ENCODE measurements at places on chromosomes 11 and 22.

- no peak overlapping the region for H3K27ac ChIP-seq
- H3K36me3 ChIP-seq: peaks cover 10% of the 10 kb centered on the region
- no peak for DNase-seq
- H3K27me3 ChIP-seq: no peaks in the 10 kb centered on the region
These were observed 51.7 kb upstream of the PITPNB start for GRCh38 chr22:27970596-27971220.

DNA sequence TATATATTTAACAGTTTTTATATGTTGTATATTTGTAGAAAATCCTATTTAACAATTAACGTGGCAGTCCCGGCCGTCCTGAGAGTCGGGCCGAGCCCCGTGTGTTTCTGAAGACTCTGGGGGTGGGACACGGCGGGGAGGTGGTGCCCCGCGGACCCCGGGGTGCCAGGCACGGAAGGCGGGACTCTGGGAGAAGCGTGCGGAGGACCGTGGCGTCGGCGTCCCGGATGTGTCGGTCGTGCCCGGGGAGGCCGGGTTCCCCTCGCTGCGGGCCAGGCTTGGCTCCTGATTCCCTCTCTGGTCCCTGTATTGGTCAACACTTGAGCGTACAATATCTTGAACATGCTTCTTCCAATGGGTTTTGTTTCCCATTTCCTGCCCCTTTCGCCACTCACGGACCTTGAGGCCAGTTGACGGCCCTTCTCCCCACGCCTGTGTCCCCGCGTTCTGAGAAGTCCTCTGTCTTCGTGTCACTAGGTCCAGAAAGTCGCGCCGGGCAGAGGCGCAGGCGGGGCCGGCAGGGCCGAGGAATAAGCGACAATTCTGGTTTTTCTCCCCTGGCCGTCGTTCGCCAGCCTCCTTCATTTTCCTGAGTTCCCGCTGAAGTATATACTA lies 1076.7 kb downstream of the BRD1 start:
- DNase-seq: no peak
- H3K36me3 ChIP-seq: no peaks in the 10 kb centered on the region
- H3K27ac ChIP-seq: no peak overlapping the region
- no peaks in the 10 kb centered on the region for H3K27me3 ChIP-seq
- H3K4me1 ChIP-seq: no peaks in the 10 kb centered on the region

- peak; percentile 14 for DNase-seq
- H3K4me3 ChIP-seq: no peak overlapping the region
- H3K27ac ChIP-seq: peak overlapping the region; percentile 26
- H3K27me3 ChIP-seq: no peaks in the 10 kb centered on the region
- H3K4me1 ChIP-seq: peaks cover 6% of the 10 kb centered on the region
- no peaks in the 10 kb centered on the region for H3K36me3 ChIP-seq
These were observed 23.9 kb upstream of the PANX2 start for GRCh38 chr22:50146439-50147238.

DNA sequence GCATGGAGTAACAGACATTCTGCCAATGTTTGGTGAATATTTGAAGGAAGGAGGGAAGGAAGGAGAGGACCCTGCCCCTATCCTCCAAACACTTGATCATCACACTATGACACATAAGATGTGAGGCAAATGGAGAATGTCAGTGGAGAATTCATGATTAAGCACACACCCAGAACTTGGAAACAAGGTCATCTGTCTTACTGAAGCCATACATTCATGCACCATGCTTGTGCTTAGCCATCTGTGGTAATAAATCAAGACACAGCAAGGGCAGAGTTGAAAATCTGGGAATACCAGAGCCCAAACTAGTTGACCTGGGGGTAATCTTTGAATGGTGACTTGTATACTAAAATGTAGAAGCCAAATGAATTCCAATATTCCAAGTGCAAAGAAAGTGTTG lies 7.9 kb upstream of the TIMP3 start:
- H3K4me3 ChIP-seq: no peak overlapping the region
- H3K27me3 ChIP-seq: peaks cover 26% of the 10 kb centered on the region
- no peaks in the 10 kb centered on the region for H3K36me3 ChIP-seq
- no peak overlapping the region for H3K27ac ChIP-seq

- H3K36me3 ChIP-seq: peaks cover 4% of the 10 kb centered on the region
- no peak overlapping the region for H3K4me3 ChIP-seq
- peaks cover 8% of the 10 kb centered on the region for H3K27me3 ChIP-seq
- DNase-seq: no peak
- no peak overlapping the region for H3K27ac ChIP-seq
These were observed 82.9 kb upstream of the ARHGAP20 start for GRCh38 chr11:110795112-110795624.

GRCh38 chr11:71075871-71076420 lies 176.4 kb downstream of the SHANK2 start:
- no peaks in the 10 kb centered on the region for H3K36me3 ChIP-seq
- DNase-seq: no peak
- H3K4me1 ChIP-seq: peaks cover 4% of the 10 kb centered on the region
- H3K27me3 ChIP-seq: peaks cover 23% of the 10 kb centered on the region

DNA sequence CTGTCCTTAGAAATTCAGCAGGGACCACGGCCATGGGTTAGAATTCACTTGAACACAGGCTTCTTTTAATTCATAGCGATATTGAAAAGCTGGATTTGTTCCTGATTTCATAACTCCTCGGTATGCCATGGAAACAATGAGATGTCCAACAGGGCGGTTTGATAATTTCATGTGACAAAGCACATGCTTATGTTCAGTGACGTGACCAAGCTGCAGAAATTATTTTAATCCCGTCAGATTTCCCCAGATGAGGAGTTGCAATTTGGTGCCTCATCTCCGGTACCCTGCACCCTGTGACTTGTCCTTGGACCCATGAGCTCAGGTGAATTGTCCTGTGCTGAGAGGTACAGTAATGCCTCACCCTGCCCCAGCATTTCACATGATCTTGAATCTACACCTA lies 81.7 kb downstream of the C11orf91 start:
- no peak overlapping the region for H3K27ac ChIP-seq
- H3K36me3 ChIP-seq: no peaks in the 10 kb centered on the region
- H3K27me3 ChIP-seq: no peaks in the 10 kb centered on the region
- no peaks in the 10 kb centered on the region for H3K4me1 ChIP-seq

DNA sequence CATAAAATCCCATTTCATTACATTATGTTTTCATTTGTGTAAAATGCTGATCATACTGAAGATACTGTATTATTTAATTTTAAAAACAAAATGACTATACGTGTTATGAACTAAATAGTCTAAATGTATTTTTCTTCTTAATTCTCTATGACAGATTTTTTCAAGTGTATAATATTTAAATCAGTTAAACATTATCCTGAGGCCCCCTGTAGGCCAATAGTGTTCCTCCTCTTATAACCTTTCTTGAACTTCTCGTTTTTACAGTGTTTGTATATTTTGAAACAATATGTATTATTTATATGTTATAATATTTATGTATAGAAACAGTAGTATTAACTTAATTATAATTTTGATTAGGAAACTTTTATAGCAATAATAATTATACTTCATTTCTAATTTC lies 151.1 kb upstream of the CHORDC1 start:
- no peak overlapping the region for H3K4me3 ChIP-seq
- H3K27me3 ChIP-seq: no peaks in the 10 kb centered on the region
- no peaks in the 10 kb centered on the region for H3K4me1 ChIP-seq
- H3K36me3 ChIP-seq: no peaks in the 10 kb centered on the region
- H3K27ac ChIP-seq: no peak overlapping the region

DNA sequence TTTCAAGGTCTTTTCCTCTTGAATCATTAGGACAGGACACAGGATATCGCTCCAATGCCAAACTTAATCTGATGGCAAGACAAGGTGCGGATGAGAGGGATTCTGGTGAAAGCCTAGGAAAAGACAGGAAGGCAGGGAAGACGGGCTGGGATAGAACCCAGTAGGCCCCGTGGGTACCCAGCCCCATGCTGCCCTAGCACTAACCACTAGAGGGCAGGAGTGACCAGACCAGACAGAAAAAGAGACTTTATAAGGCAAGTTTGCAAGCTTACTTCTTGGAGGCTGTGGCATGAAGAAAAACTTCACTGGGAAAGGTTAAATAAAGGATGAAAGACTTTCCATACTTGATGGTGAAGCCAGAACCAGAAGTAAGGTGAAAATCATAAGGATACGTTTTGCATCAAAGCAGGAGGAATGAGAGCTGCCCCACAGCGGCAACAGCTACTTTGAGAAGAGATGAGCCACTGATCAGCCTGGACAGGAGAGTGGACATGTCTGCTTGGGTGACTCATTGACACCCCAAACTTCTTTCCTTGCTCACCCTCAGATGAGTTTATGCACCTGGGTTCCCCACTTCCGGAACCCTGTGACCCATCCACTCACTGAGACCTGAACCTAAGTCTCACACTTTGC lies 39.8 kb downstream of the SYN3 start:
- DNase-seq: peak; percentile 54
- H3K4me3 ChIP-seq: no peak overlapping the region
- peaks cover 7% of the 10 kb centered on the region for H3K27me3 ChIP-seq
- peak overlapping the region; percentile 27 for H3K27ac ChIP-seq
- H3K36me3 ChIP-seq: no peaks in the 10 kb centered on the region

- DNase-seq: peak; percentile 9
- no peaks in the 10 kb centered on the region for H3K36me3 ChIP-seq
- no peaks in the 10 kb centered on the region for H3K4me1 ChIP-seq
- H3K27me3 ChIP-seq: peaks cover 37% of the 10 kb centered on the region
These were observed 41.4 kb downstream of the DKK3 start for GRCh38 chr11:11966826-11967668.

DNA sequence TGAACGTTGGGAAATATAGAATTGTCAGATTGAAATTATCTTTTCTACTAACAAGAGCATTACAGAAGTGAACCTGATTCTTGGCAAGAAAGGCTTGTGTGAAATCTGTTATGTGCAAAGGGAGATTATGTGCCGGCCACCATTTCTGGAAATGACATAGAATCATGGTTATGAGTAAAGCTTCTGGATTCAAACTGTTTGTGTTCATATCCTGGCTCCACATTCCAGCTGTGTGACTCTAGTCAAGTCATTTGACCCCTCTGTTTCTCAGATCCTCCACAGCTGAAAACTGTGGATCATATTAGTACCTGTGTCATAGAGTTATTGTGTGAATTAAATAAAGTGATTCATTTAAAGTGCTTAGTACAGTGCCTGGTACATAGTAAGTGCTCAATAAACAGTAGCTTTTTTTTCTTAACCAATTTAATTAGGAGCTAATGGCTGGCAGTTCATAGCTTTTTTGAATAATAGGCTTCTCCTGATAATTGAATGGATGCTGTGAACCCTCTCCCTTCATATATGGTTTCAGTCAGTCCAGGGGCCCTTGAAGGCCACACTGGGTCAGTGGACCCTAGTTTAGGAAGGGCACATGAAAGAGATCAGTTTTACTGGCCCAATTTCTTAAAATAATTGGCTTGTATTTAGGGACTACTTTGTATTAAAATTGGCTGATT lies 34.6 kb downstream of the EHF start:
- DNase-seq: no peak
- no peaks in the 10 kb centered on the region for H3K36me3 ChIP-seq

GRCh38 chr11:133840479-133840941 lies 4.8 kb downstream of the SPATA19 start:
- H3K27ac ChIP-seq: no peak overlapping the region
- H3K36me3 ChIP-seq: no peaks in the 10 kb centered on the region
- no peaks in the 10 kb centered on the region for H3K4me1 ChIP-seq
- H3K4me3 ChIP-seq: no peak overlapping the region
- peaks cover 7% of the 10 kb centered on the region for H3K27me3 ChIP-seq
- no peak for DNase-seq

DNA sequence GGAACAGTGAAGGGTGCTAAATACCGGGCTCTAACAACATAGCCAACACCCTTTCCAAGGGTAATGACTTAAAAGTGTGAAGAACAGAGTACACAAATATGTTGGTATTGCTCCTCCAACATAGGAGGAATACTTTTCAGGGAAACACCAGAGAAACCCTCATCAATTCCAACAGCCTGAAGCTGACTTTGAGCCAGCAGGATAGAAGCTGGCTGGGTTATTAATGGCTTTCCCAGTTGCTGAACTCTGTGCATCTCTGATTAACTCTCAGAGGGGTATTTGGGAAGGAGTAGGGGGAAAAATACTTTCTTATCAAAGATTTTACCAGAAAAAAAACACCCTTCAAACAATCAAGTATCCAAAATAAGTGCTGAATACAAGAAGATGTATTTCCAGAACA lies 95.6 kb downstream of the AMBRA1 start:
- no peak overlapping the region for H3K27ac ChIP-seq
- no peaks in the 10 kb centered on the region for H3K27me3 ChIP-seq
- H3K36me3 ChIP-seq: peaks cover 8% of the 10 kb centered on the region
- H3K4me1 ChIP-seq: no peaks in the 10 kb centered on the region
- H3K4me3 ChIP-seq: no peak overlapping the region

GRCh38 chr11:46452918-46453517 lies 61.4 kb upstream of the CHRM4 start:
- DNase-seq: no peak
- no peak overlapping the region for H3K27ac ChIP-seq
- H3K27me3 ChIP-seq: no peaks in the 10 kb centered on the region
- no peak overlapping the region for H3K4me3 ChIP-seq
- peaks cover 12% of the 10 kb centered on the region for H3K36me3 ChIP-seq
- peaks cover 33% of the 10 kb centered on the region for H3K4me1 ChIP-seq

DNA sequence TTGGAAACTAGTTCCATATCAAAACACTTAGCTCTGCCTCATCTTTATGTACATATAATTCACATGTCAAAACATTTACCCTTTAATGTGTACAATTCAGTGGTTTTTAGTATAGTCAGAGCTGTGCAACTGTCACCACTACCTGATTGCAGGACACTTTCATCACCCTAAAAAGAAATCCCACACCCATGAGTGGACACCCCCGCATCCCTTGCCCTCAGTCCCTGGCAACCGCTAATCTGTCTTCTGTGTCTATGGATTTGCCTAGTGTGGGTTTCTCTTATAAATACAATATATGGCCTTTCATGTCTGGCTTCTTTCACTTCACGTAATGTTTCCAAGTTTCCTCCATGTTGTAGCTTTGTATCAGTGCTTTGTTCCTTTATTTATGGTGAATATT lies 8.6 kb upstream of the EMID1 start:
- H3K27me3 ChIP-seq: peaks cover 74% of the 10 kb centered on the region

GRCh38 chr11:126430581-126431335 lies 75.3 kb downstream of the ST3GAL4 start:
- no peak overlapping the region for H3K4me3 ChIP-seq
- no peak for DNase-seq
- no peaks in the 10 kb centered on the region for H3K36me3 ChIP-seq

- DNase-seq: no peak
- H3K4me1 ChIP-seq: peaks cover 23% of the 10 kb centered on the region
- H3K36me3 ChIP-seq: no peaks in the 10 kb centered on the region
- no peak overlapping the region for H3K27ac ChIP-seq
- peaks cover 39% of the 10 kb centered on the region for H3K27me3 ChIP-seq
These were observed 846 bp upstream of the OAF start for GRCh38 chr11:120209746-120210625.

- DNase-seq: no peak
- H3K4me3 ChIP-seq: no peak overlapping the region
- H3K4me1 ChIP-seq: no peaks in the 10 kb centered on the region
- no peak overlapping the region for H3K27ac ChIP-seq
- H3K27me3 ChIP-seq: peaks cover 6% of the 10 kb centered on the region
These were observed 1480.8 kb downstream of the BRD1 start for GRCh38 chr22:48346911-48347310.

DNA sequence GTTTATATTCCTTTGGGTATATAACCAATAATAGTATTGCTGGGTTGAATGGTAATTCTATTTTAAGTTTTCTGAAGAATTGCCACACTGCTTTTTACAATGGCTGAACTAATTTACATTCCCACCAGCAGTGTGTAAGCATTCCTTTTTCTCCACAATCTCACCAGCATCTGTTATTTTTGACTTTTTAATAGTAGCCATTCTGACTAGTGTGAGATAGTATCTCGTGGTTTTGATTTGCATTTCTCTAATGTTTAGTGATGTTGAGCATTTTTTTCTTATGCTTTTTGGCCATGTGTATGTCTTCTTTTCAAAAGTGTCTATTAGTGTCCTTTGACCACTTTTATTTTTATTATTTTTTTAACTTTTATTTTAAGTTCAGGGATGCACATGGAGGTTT lies 275.3 kb downstream of the METTL15 start:
- no peak overlapping the region for H3K27ac ChIP-seq
- no peak for DNase-seq
- no peak overlapping the region for H3K4me3 ChIP-seq
- H3K27me3 ChIP-seq: no peaks in the 10 kb centered on the region
- no peaks in the 10 kb centered on the region for H3K4me1 ChIP-seq
